ENCODE measurements at places on chromosomes 1 and 21. TPM values are rescaled to one million over a fixed set of nuclear protein-coding genes. Genes with fewer than 3 reads are reported as not detected.

The LCE2C gene
- total RNA-seq: not detected

GRCh38 chr21:24255591-24255990 lies 1351.7 kb downstream of the MRPL39 start:
- DNase-seq: no peak

DNA sequence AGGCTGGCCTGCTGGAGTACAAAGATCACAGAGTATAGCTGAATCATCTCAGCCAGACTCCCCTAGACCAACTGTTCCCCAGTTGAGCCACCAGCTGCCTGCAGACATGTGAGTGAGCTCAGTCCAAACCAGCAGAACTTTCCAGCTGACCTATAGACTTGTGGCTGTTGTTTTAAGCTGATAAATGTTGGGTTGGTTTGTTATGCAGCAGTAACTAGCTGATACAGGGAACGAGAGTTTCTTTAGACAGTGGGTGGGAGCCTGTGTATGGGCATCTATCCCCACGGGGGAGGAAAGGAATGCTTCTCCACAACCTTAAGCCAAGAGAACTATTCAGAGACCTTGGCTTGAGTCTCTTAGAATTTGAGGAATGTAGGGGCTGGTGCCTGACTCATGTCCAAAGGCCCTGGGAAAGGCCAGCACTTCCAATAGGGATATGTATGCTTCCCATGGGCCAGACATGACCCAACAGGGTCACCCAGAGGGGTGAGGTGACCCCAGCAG lies 30.1 kb downstream of the SLC1A7 start:
- no peak for DNase-seq

- DNase-seq: no peak
Measured at GRCh38 chr1:83999316-83999819, 436 bp upstream of the TTLL7 start.

Data from activated naive CD8-positive, alpha-beta T cell treated with anti-CD3 and anti-CD28 coated beads for 36 hours (primary cell).